Naive thymus-derived CD4-positive, alpha-beta T cell (primary cell): ENCODE measurements at places on chromosomes 1 and 21. TPM values are rescaled to one million over a fixed set of nuclear protein-coding genes. Genes with fewer than 3 reads are reported as not detected.

DNA sequence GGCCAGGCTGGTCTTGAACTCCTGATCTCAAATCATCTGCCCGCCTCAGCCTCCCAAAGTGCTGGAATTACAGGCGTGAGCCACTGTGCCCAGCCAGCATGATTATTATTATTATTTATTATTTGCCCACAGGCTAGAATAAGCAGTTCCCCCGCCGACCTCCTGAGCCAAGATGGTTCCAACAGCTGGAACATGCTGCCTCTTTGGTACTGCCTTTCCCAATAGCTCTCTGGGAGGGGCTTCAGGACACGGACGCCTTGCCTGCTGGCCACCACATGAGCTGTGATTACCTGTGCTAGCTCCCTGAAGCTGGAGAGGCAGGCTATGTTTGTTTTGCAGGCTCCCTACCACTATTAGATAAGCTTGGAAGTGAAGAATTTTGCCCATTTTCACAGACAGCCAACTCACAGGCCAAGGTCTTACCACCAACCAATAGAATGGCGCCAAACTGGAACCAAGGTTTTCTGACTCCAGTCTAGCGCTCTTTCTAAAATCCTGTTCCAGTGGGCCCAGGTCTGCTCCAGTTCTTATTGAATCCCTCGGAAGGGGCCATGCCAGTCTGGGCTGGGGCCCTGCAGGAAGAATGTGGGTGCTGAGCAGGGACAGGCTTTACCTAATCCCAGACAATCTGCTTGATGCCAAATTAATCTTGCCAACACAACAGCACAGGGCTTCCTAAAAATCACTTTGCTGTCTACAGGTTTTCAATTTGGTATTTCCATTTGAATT is 2.1 kb upstream of the GPR61 start:
- no peak overlapping the region for H3K27ac ChIP-seq
- no peak overlapping the region for H3K4me3 ChIP-seq
- no peaks in the 10 kb centered on the region for H3K27me3 ChIP-seq

DNA sequence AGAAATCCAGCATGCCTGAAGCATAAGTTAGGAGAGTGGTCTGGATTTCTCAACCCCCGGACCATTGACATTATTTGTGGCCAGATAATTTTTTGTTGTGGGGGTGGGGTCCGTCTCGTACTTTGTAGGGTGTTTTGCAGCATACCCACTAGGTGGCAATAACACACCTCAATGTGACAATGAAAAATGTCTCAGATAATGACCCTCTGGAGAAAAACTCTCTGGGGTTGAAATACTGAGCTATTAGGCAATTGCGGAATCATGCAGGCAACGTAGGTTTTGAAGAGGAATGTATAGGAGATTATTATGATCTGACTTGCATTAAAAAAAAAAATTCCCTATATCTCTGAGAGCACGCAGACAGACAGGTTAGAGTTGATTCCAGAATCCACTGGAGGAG is 25.3 kb upstream of the RRP15 start:
- no peaks in the 10 kb centered on the region for H3K4me1 ChIP-seq
- no peaks in the 10 kb centered on the region for H3K36me3 ChIP-seq
- no peak overlapping the region for H3K4me3 ChIP-seq
- no peak for DNase-seq

GRCh38 chr1:116504308-116505156 is 66.3 kb downstream of the CD58 start:
- DNase-seq: peak; percentile 73
- no peaks in the 10 kb centered on the region for H3K27me3 ChIP-seq
- H3K36me3 ChIP-seq: no peaks in the 10 kb centered on the region
- H3K4me3 ChIP-seq: peak overlapping the region; percentile 1

DNA sequence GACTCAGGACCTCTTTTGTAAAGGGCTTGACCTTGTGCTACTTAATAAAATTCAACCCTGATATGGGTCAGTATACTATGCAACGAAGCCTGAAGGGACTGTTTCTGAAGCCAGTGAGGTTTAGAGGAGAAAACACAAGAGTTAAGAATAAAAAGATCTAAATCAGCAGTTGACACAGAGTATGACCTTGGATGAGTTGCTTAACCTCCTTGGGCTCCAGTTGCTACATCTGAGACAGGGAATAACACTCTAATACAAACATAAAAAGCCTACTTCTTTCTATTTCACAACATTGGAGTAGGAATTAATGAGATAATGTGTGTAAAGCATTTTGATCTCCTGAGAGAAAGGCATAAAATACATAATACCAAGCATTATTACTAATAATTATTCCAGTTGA is 882.4 kb upstream of the ADGRL2 start:
- H3K36me3 ChIP-seq: no peaks in the 10 kb centered on the region
- no peak overlapping the region for H3K4me3 ChIP-seq
- no peak for DNase-seq

Gene OR2G6
- total RNA-seq: not detected

DNA sequence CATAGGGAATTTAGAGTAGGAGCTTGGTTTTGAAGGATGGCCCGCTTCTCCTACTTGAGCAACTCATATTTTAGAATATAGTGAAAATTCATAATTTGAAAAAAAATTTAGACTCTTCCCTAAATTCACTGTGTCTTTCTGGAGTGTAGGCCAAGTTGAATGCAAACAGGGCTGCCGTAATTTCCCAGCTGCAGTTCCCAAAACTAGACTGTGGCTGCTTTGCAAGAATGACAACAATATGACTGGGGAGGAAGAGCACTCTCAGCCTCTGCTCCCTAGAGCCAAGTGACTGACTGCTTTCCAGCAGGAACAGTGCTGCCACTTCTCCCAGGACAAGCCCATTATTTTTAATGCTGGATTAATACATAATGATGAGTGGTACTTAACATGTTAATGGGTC is 209.0 kb downstream of the RHOU start:
- H3K27me3 ChIP-seq: no peaks in the 10 kb centered on the region
- H3K36me3 ChIP-seq: no peaks in the 10 kb centered on the region
- H3K27ac ChIP-seq: no peak overlapping the region
- no peak for DNase-seq
- no peaks in the 10 kb centered on the region for H3K4me1 ChIP-seq
- no peak overlapping the region for H3K4me3 ChIP-seq
